ENCODE measurements at places on chromosomes 7 and 10. TPM values are rescaled to one million over a fixed set of nuclear protein-coding genes. Genes with fewer than 3 reads are reported as not detected.

MMD2 gene
- total RNA-seq = not detected

DRGX gene
- total RNA-seq = not detected

CALML5 gene
- total RNA-seq = not detected

FOXP2 gene
- 1.9 TPM for total RNA-seq

FGFBP3 gene
- total RNA-seq = 0.17 TPM

PILRA gene
- total RNA-seq = 2.0 TPM

BEND7 gene
- total RNA-seq = 36.4 TPM

NPTX2 gene
- total RNA-seq = not detected

HOXA4 gene
- total RNA-seq = 0.17 TPM

OR2AE1 gene
- not detected for total RNA-seq

- no peak for DNase-seq
Observed at GRCh38 chr10:77625379-77625778, 12.2 kb downstream of the KCNMA1 start.

- peak; percentile 11 for DNase-seq
Observed at GRCh38 chr10:42646687-42647640, 8.6 kb upstream of the ZNF33B start.

DNA sequence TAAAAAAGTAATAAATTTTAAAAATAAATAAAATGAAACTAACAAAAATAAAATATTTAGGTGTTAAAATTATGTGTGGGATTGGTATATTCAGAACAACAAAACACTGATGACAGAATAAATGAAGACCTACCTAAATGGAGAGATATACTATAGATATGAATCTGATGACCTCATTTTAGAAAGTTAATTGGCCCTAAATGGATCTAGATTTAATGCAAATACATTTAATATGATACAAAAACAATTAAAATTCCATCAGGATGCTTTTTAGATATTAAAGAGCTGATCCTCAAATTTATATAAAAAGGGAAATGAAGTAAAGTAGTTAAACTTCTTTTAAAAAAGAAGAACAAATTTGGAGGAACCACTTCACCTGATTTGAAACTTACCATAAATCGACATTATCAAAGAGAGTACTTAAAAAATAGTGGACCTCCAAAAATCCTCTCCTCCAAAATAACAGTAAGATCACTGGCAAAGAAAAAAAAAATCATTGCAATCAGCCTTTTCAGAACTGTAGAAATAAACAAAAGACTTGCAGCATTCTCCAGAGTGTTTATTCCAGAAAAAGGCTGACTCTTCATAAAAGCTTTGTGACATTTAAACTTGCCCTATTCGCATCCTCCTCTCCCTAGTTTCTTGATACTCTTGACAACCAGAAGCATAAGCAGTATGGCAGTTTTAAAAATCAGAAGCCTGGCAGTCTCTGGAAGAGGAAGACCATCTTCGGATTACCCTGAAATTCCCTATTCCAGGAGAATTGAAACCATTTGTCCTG lies 125.9 kb upstream of the AKR1E2 start:
- DNase-seq = no peak

DNA sequence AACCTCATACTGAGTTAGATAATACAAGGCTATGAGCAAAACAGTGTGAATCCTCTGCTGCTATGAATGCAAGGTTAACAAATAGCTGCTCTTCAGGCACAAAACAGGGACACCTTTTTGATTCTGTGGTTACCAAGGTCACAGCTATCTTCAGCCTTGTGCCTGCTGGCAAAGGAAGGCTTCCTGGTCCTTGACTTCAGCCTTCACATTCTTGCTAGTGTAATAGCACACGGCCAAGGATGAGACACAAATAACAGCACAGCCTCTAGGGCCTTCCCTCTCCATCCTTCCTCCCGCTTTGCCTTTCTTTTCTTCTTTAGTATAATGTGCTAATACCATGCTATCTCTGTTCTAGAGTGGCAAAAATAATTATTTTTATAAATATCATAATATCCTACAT lies 130.6 kb upstream of the CAV2 start:
- DNase-seq = no peak

- DNase-seq = no peak
Observed at GRCh38 chr7:131767591-131767990, 211.2 kb upstream of the PODXL start.

- no peak for DNase-seq
Observed at GRCh38 chr10:46556515-46557318, at the start of gene GPRIN2. Gene GPRIN2, minus strand, starts transcription at chr10:46556658. Its CDS starts 5,922 bp downstream, at chr10:46550736.

DNA sequence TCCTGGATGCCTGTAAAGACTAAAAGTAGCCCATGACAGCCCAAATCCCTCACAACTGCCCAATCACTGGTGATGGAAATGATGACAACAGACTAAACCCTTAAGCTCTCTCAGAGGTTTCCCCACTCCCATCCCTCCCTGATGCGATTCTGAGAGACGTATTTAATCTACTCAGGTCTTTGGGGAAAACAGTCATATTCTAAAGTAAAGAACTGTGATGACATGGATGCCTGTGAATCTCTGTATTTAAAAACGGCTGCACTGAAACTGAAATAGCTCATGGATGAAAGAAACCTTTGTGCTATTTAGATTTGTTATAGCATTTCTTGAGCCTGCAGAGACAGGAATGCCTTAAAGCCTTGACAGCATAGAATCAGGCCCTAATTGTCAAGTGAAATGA lies 28.5 kb downstream of the VPS41 start:
- DNase-seq = no peak

- DNase-seq = no peak
Observed at GRCh38 chr7:4762121-4763055, 13.0 kb upstream of the AP5Z1 start.

DNA sequence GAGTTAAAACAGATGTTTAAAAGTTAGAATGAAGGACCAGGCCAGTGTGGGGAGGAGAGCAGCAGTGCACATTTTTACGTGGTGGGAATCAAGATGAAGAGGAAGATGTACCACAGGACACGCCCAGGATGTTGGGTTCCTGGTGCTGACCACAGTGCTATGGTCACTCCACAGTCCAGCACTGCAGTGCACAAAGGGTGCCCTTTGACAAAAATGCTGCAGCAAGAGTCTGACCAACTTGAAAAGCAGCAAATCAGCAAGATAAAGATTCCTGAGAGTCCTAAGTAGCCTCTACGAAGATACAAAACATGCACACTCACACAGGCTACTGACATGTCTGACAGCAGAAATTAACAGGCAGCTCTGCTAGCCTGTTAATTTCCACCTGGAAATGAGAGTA lies 107.1 kb downstream of the PIP4K2A start:
- no peak for DNase-seq

DNA sequence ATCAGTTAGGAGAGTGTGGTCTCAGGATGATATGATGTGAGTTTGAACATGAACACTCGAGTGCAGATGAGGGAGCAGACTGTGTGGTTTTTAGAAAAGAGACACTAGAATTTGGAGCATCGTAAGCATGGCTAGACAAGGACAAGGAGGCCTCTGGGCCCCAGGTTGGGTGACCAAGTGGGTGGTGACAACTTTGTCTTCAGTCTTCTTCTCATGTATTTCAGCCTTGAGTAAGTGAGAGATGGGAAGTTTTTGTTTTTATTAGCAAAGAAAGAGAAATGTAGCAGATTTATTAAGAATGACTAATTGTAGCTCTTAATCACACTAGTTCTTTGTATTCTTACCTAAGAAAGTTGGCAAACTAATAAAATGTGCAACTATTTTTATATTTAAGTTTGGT lies 16.3 kb downstream of the TES start:
- DNase-seq = no peak

- DNase-seq = no peak
Observed at GRCh38 chr7:114345494-114345893, 69.1 kb upstream of the FOXP2 start.

GRCh38 chr10:11329062-11329673 lies 282.3 kb downstream of the USP6NL start:
- DNase-seq = no peak

DNA sequence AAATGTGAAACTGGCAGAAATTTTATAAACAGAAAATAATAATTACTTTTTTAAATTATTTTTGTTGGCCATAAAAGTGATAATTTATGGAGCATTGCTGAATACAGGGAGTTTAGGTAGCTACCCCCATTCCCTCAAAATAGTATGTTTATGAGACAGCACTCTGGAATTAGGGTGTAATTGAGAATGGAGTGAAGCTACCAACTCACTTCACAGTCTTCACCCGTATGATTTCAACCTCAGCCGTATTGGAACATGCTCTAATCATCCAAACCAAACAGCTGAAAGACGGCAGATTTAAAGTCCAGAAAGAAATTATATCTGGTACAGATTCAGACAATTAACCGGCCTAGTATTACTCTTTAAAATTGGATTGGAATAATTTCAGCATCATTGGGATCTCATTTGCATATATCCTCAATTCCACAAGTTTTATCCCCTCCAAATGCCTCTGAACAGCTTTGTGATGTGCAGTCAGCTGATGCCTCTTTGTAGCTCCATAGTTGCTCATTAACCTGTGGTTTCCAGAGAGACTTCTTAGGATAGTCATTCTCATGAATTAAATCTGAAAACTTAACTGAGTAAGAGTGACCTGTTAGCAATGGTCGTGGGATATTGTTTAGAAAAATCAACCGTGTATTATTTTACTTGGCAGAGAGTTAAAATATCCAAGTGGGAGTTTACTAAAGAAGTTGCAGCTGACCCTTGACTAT lies 59.1 kb upstream of the GJD4 start:
- peak; percentile 98 for DNase-seq

GRCh38 chr7:129295015-129295423 lies 70.2 kb downstream of the AHCYL2 start:
- peak; percentile 83 for DNase-seq

- DNase-seq = no peak
Observed at GRCh38 chr10:71719464-71720201, at the start of gene C10orf105. Gene C10orf105, minus strand, starts transcription at chr10:71719778. Its CDS starts 3,441 bp downstream, at chr10:71716337.

- DNase-seq = no peak
Observed at GRCh38 chr7:106313966-106314365, 29.2 kb upstream of the NAMPT start.

DNA sequence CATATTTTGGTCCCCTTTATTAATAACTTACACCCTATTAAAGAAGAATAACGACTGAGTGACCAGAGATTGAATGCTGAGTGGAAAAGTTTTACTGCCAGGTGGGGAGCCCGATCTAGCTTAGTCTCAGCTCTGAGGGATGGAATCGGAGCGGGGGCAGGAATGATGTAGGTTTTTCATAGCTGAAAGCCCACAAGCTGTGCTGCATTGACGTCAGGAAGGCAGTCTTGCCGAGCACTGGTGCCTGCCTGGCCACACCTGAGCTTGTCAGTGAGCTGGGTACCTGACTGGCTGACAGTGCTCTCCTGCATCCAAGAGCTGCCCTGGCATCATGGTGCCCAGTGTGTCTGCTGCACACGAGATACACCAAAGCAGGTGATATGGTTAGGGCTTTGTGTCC lies 34.8 kb downstream of the GRK5 start:
- DNase-seq = no peak
